ENCODE measurements at places on chromosomes 7 and 10.

DNA sequence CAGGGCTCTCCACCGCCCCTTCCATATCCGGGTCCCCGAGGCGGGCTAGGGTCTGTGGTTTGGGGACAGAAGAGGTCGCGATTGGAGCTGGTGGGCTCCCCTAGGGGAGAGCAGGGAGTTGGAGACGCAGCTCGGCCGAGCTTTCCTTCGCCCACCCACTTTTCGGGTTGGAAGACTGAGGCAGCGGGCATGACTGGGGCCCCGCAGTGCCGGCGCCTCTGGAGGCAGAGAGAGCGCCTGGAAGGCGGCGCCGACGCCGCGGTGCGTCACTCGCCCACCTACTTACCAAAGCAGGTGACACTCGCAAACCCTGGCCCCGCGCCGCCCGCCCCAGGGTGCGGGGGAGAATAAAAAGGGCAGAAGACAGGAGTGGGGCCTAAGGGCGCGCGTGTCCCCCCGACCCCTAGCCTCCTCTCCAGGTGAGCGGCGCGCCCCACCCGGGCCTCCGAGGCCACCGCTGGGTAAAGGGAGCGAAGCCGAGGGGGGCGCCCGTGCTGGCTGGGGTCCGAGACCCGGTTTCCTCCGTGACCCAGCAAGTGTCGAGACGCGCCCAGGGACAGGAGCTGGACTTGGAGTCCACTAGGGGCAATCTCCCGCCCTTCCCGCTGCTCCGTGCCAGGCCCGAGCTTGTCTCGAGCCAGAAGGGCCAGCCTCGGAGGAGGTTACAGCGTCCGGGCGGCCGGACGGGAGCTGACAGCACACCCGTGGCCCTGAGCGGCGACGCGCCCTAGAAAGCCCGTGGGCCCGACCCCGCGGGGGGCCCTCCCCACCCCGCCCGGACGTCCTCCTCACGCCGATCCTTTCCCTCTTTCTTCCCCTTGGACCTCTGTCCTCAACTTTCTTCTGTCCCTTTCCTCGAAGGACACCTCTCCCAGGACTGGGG lies 34.4 kb upstream of the GRID1 start:
- DNase-seq, result no peak

GRCh38 chr7:95905167-95905566 lies 132.8 kb downstream of the DYNC1I1 start:
- no peak for DNase-seq

- no peak for DNase-seq
Observed at GRCh38 chr10:101536800-101537199, 51.3 kb downstream of the POLL start.

GRCh38 chr10:97849103-97849686 lies 448 bp upstream of the GOLGA7B start:
- DNase-seq, result no peak

- DNase-seq, result no peak
Observed at GRCh38 chr7:6551016-6551511, at the start of gene GRID2IP. Gene GRID2IP (minus strand): TSS chr7:6551461. CDS start chr7:6551436, 25 bp downstream.

- no peak for DNase-seq
Observed at GRCh38 chr10:130748409-130749057, 563.0 kb downstream of the TCERG1L start.

DNA sequence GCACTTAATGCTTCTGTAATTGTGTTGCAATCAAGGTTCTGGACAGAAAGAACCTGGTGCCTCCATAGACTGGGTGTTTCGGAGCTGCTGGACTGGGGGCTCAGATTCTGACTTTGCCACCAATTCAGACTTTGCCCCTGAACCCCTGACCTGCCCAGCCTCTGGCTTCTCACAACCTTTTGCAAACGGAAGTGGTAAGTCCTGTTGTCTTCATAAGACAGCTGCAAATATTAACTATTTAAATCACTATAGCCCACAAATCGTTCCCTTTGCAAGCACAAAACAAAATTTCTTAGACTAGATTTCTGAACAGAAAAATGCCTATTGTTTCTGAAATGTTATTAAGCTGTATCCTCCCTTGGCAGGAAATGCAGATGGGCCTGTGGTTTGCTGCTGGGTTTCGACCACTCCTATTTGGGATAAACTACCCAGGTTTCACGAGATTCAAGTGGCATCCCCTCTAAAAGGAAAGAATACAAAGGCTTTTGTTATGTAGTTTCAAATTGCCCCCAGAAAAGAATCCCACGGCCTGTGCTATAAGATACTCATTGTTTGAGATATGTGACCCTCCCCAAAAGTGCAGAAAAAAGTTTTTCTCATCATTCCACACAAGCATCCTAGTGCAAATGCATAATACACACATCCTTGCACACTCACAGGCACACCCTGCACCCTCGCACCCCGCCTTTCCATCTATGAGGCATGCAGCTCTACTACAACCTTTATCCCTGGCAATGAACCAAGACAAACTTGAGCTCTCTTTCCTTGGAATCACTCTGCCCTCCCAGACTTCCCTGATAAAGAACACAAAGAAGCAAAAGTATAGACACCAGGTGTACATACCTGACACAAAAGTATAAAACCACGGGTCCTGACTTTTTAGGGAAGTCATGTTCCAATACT lies 209.1 kb downstream of the PRPF18 start:
- DNase-seq, result no peak

DNA sequence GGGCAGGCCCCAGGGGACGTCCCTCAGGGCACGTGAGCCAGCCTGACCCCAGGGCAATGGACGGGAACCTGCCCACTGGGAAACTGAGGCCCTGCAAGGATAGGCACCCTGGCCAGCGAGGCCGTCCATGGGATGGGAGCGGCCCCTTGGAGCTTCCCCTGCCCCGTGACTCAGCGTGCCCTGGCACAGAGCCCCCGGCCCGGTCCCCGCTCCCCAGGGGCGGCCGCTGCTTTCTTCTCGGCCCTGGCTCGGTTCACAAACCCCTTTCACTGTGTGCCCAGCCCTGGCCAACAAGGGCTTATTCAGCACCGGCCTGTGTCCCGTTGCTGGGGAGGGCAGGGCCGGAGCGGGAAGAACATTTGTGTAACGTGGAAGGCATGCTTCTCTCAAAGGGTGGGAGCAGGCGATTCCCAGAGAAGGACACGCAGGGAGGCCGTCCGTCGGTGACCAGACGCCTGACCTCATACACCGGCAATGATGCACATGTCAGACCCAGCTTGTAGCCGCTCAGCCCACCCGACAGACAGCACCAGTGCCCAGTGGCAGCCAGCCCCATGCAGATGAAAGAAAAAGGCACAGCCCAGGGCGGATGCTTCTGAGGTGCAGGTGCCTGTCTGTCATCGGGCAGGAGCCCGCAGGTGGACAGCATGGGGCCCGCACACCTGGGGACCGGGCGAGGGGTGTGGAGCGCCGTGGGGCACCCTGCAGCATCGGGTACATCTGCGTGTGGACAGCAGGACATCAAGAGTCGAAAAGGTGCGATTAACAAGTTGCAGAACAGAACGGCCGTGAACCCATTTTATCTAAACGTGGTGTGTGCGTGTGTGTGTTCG lies 94.5 kb downstream of the PDGFA start:
- DNase-seq, result no peak

- DNase-seq, result no peak
Observed at GRCh38 chr7:68411742-68412141, 1186.5 kb upstream of the AUTS2 start.
